ENCODE measurements at places on chromosomes 2 and 18.

- no peak for DNase-seq
Measured at GRCh38 chr2:144582651-144583380, 62.9 kb upstream of the ZEB2 start.

- DNase-seq: no peak
Measured at GRCh38 chr2:45130736-45131135, 121.5 kb upstream of the SIX2 start.

GRCh38 chr18:808086-808485 lies 4.0 kb downstream of the YES1 start:
- no peak for DNase-seq

- no peak for DNase-seq
Measured at GRCh38 chr2:20594957-20595356, 55.9 kb downstream of the HS1BP3 start.

GRCh38 chr2:120922571-120923332 lies 187.1 kb downstream of the GLI2 start:
- no peak for DNase-seq

DNA sequence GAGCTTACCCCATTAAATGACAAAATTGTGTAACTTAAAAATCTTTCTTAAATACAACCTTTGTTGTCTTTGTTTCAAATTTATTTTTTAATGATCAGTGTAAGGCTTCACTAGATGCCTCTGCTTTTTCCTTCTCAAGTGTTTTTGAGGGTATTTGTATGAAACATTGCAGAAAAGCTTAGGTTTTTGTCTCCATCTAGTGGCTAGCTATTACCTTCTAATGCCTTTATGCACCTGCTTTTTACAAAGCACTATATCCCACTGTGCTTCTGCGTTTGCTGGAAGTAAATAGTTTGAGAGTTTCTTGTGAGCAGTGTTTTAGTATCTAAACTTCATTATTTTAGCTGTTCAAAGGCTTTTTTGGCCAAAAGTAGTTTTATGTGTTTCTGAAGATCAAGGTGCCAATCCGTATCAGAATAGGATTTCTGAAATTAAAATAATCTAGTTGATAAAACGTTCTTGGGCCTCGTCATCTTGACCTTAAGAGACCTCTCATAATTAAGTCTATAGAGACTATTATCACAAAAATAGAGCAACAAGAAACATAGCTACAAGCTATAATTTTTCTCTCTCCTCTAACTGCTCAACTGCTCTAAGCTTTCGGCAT lies 47.0 kb downstream of the IWS1 start:
- peak; percentile 56 for DNase-seq

DNA sequence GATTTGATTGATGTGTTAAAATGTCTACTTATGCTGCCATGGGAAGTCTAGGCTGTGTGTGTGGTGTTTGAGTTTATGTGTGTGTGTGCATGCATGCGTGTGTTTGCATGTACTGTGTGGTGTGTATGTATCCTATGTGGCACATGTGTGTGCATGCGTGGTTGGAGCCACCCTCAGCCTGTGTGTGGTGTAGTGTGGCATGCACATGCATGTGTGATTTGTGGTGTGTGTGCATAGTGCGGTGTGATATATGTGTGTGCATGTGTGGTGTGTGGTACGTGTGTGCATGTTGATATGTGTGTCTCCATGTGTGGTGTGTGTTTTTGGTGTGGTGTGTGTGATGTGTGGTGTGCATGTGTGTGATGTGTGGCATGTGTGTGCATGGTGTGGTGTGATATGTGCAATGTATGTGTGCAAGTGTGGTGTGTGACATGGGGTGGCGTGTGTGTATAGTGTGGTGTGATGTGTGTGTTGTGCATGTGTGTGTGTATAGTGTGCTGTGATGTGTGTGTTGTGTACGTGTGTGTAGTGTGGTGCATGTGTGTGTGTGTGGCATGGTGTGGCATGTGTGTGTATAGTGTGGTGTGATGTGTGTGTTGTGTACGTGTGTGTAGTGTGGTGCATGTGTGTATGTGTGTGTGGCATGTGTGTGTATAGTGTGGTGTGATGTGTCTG lies 66.6 kb upstream of the HDAC4 start:
- no peak for DNase-seq

DNA sequence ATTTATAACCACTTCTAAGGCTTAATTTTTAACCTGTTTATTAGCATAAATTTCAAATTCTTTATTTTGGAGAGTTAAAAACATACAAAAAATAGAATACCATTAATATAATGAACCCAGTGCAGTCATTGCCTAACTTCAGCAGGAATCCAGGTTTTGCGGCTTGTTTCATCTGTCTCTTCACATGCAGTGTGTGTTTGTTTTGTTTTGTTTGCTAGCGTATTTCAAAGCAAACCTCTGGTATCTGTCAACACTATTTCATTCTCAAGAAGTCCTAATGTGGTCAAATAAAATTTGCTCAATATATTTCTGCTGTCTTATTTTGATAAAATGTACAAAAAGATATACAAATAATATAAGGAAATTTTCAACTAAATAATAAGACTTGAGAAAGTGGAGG lies 328.5 kb downstream of the AGPS start:
- DNase-seq: no peak

DNA sequence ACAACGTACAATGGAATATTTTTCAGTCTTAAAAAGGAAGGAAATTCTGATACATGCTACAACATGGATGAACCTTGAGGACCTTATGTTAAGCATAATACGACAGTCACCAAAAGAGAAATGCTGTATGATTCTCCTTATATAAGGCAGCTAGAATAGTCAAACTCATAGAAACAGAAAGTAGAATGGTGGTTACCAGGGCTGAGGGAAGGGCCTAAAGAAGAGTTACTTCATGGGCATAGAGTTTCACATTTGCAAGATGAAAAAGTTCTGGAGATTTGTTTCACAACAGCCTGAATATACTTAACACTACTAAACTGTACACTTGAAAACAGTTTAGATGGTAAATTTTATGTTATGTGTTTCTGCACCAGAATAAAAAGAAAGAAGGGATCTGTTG lies 113.3 kb downstream of the GALNT1 start:
- no peak for DNase-seq

DNA sequence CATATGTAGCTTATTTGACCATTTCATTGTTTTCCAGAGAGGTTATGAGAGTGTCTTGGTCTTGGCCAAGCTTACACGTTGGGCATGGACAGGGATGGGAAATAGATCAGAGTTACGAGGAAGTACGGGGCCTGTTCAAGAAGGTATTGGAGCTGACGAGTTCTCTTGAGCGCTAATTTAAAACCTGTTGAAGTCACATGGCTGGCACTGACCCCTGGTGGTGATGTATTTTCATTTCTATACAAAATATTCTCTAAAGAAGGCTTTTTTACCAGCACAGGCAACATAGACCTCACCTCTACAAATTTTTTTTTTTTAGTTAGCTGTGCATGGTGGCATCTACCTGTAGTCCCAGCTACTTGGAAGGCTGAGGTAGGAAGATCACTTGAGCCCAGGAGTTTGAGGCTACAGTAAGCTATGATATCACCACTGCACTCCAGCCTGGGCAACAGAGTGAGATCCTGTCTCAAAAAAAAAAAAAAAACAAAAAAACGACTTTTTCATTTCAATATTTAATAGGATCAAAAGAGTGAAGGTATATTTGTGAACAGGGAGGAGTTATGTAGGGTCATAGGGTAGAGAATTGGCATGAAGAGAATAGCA lies 19.6 kb downstream of the UGP2 start:
- DNase-seq: no peak

- no peak for DNase-seq
Measured at GRCh38 chr2:197124639-197125390, 185.8 kb downstream of the ANKRD44 start.

Measured in thymus (tissue), 14 donors.